Stimulated activated CD4-positive, alpha-beta T cell treated with anti-CD3 and anti-CD28 coated beads, Interleukin-2, amount 100 ng/mL, for 24 hours (primary cell): ENCODE measurements at places on chromosomes 12 and 14.

DNA sequence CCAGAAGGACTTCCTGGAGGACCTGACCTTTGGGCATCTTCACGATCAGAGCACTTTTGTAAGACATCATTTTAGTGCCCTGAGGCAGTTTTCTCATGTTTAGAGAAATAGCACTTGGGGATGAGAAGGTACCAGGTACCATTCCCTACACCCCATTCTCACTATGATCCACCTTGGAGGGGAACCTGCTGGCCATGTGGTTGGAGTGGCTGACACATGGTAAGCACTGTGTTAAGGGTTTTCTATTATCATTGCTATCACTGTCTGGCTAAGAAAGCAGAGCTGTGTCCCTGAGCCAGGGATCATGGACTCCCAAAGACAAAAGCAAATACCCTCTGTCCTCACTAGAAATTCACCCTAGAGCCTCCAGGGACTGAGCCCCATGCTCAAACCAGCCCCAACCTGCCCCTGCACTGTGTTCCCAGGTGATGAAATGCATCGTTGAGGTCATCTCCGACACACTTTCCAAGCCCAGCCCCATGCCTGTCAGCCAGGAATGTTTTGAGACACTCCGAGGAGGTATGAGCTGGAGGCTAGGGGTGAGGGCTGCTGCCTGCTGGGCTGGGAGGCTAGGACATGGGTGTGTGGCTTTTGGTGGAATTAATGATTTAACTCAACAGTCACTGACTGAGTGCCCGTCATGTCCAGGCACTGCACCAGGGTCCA is 3.4 kb downstream of the CHGA start:
- no peak for DNase-seq

- no peak for DNase-seq
Measured at GRCh38 chr12:89884952-89885351, 176.3 kb upstream of the ATP2B1 start.

- no peak for DNase-seq
Measured at GRCh38 chr12:2125651-2126522, 73.1 kb downstream of the CACNA1C start.

GRCh38 chr12:54359762-54360351 is 4.4 kb downstream of the GPR84 start:
- DNase-seq = no peak
